Stimulated activated CD8-positive, alpha-beta memory T cell treated with anti-CD3 and anti-CD28 coated beads, Interleukin-7, amount 100 ng/mL, for 1 hour (primary cell): ENCODE measurements at places on chromosomes 2 and 18.

DNA sequence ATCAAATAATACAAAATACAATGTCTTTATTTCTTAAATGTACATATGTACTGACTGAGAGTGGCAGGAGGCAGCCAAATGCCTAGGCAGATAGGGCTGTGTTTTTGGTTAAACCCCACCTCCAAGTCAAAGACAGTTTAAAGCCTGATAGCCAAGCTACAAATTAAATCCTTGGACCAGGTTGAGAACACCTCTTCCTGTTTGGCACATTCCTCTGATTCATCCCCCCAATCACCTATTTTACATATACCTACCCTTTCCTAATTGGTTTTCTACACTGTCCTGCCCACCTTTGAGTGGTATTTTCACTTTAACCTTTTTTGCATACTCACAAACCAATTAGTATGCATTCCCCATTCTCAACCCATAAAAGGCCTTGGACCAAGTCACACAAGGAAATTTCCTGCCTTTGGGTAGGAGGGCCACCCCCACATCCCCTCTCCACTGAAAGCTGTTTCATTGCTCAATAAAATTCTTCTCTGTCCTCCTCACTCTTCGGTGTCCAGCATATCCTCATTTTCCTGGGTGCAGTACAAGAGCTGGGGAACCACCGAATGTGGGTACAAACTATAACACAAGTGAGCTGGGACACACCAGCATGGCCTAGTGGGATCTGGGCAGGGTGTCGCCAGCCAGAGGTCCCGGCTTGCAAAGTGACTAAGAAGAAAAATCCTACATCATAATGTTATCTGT is 149.1 kb downstream of the UBE2E3 start:
- DNase-seq = no peak

- no peak for DNase-seq
These were observed 165.2 kb upstream of the FOSL2 start for GRCh38 chr2:28227498-28227897.

DNA sequence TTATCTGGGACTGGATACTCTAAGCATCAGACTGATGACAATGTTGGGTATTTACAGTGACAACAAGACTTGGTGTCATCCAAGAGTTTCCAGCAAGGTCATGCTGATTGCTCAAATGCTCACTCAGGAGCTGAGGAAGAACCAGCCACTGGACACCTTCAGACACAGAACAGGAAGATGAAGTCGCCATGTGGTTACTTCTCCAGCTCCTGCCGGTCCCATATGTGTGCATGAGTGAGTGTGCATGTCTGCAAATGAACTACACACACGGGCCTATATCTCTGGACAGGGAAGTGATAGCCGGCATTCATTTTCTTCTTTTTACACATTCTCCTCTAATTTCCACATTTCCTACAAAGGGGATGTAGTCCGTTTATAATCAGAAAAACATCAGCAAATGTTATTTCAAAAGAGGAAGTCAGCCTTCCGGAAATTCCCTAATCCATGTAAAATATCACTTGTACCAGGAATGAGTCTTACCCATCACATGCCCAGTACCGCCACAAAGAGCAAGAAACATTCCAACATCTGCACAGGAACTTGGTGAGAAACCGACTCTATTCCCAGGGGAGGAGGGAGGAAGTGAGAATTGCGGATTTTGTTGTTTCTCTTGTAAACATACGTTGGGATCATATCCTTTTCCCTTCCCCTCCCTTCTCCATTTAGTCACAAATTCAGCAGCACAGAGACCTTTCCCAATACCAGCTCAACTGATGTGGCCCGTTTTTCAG is 10.8 kb downstream of the RFX8 start:
- DNase-seq = no peak

DNA sequence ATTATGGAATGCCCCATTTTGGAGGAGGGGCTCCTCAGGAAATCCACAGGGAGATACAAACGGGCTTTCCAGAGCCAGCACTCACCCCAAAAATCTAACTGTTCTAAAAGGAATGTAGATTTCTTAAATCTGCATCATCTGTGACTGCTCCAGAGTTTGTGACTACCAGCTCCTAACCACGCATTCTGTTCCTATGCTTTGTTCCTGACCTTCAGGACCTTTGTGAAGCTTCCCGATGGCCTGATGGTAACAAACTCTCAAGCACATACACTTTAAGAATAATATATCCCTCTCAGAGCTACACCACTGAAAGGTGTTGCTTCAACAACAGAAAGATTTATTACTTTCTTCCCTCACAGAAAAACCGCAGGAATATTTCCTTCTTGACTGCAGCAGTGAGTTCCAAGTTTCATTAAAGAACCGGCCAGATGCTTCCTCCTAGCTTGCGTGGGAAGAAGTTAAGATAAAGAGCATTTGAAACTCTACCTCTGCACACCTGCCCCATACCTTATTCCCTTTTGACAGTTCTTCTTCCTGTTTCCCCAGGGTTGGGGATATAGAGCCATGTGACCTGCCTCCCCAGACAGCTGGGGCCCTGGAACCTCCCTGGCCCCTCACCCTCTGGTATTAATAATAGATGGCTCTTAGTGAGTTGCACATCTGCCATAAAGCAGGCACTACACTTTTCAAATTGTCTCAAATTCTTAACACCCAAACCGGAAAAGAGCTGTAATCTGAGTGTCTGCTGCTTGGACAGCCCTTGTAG is 40.2 kb upstream of the EML4 start:
- no peak for DNase-seq

DNA sequence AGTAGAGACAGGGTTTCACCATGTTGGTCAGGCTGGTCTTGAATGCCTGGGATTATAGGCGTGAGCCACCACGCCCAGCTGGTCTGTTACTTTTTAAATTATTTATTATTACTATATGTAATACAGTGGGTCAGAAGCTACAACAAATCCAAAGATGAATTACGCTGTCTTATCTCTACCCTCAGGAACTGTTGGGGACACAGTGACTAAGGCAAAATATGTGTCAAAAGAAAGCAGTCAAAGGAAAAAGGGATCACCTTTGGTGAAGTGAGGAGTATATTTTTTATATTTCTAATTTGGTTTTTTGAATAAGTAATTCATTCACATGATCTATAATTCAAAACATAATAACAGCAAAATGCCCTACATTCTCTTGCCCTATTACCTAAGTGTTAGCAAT is 4.7 kb downstream of the CREB1 start:
- DNase-seq = no peak

DNA sequence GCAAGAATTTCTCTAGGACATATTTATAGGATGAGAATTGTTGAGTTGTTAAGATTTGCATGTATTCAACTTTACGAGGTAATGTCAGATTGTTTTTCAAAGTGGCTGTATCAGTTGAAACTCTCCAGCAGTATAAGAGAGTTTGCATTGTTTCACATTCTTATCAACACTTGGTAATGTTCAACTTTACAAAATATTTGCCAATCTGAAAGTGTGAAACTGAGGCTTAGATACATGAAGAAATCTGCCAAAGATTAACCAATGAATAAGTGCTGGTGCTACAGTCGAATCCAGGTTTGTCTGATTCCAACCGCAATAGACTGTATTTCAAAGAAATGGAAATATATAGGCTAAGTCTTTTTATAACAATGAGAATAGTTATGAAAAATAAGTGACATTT is 117.0 kb downstream of the EHBP1 start:
- no peak for DNase-seq
